Fibroblast of lung (primary cell): ENCODE measurements at places on chromosomes 3 and 15.

- DNase-seq = no peak
Observed at GRCh38 chr3:10968401-10968800, 24.1 kb upstream of the SLC6A1 start.

GRCh38 chr3:94709249-94709902 lies 646.5 kb downstream of the NSUN3 start:
- DNase-seq = no peak

DNA sequence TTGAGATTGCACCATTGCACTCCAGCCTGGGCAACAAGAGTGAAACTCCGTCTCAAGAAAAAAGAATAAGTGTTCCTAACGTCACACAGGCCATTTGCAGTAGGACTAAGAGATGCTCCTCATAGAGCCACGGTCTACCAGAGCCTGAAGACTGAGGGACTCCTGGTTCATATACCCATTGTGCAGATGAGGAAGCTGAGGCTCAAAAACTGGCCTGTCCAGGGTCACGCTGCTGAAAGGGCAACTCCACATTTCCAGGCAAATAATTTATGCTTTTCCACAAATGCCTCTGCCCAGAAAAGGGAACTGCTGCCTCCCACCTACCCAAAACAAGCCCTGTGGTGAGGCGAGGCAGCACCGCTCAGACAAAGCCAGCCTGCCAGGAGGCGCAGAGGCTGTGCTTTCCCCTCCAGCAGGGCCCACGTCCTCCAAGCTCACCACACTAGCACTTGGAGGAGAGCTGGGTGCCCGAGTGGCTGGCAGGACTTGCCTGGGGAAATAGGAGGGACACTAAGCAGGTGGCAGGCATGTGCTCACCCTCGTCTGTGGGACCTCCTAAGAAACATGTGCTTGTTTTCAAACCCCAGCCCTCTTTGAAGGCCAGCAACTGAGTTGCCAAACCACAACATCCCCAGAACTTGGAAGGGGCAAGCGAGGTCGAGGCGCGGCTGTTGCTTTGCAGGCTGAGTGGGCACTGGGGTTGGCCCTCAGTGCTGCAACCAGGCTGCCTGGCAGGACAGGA lies 195.6 kb downstream of the XXYLT1 start:
- peak; percentile 64 for DNase-seq

DNA sequence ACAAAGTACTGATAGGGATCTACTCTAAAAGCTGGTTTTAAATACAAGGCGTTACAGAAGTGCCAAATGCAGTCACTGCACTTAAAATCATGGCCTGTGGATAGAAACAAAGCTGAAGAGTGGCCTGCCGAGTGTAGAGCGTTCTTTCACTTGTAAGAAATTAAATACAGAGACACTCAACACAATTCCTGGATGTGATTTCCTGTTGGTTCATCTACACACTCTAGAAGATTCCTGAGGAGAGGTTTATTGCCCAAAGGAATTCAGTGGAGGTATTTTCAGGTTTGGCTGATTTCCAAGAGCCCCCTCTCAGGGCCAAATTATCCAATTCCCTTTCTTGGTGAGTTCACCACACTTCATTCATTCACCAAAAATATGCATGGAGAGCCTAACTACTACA lies 200.3 kb upstream of the IL12A start:
- peak; percentile 87 for DNase-seq

- peak; percentile 98 for DNase-seq
Observed at GRCh38 chr3:45124352-45124751, 21.8 kb downstream of the CDCP1 start.

DNA sequence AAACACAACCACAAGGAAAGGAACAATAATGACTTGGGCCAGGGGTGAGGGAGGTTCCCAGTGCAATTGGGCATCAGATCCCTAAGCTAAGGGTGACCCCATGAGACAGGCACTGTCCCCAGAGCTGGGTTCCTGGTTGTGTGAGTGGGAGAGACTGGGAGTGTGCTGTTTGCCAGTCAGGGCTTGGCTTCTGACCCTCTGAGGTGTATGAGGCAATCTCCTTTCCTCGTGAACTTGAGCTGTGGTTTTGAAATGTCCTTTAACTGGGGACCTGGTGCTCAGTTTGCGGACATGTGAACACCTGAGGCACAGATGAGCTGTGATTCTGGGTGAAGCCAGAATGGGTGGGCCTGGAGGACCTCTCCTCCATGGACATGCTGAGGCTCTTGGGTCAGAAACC lies 58.5 kb upstream of the PLXNA1 start:
- no peak for DNase-seq

GRCh38 chr3:66052721-66053549 lies 14.2 kb upstream of the MAGI1 start:
- no peak for DNase-seq

DNA sequence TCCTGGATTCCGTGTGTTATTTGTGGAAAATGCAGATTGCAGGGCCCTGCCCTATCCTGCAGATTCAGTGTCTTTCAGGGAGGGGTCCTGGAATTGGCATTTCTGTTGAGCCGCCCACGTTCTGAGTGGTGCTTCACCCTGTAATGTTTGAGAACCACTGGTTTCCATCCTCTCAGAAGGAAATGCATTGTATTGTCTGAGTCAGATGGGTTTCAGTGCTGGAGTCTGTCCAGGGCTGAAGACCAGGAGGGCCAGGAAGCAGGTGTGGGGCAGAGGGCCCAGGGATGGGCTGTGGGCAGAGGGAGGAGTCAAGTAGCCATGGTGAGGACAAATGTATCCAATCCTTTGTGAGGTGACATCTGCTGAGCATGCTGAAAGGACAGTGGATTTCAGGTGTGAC lies 123.8 kb downstream of the SV2B start:
- no peak for DNase-seq

DNA sequence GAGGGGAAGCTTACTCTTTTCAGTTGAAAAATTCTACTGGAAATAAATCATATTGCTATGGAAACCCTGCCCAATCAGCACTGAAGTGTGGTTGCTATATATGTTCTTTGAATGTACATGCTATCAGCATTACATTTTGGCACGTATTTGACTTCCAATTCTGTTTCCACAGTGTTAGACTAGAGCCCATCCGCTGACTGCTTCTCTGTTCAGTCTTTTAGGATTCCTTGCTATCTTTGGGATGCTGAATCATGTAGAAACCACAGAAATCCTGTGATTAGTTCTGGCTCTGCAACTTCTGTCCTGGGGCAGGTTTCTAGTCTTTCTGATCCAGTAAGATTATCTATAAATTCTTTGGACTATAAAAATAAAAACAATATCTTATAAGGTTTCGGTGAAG lies 128.2 kb upstream of the SLC7A14 start:
- DNase-seq = peak; percentile 90

- DNase-seq = no peak
Observed at GRCh38 chr15:82882273-82882928, 70.1 kb downstream of the HOMER2 start.

- DNase-seq = no peak
Observed at GRCh38 chr15:39156646-39157250, 424.1 kb upstream of the THBS1 start.

- DNase-seq = no peak
Observed at GRCh38 chr3:2655229-2655701, 454.9 kb downstream of the IL5RA start.

DNA sequence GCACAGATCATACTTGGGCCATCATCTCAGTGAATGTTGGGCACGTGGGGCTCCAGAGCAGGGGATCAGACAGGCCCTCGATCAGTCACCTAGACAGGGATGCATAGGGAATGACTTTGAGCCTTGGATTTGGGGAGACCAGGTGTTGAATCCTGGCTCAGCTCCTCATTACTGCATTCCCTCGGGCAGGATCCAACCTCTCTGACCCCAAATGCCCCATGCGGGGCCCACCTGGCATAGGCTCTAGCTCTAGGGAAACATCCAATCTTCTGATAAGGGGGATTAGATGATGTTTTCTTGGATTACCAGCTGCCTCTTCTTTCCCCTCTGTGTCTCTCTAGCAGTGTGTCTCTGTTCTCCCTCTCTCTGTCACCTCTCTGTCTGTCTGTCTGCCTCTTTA lies 22.7 kb downstream of the LOXL1 start:
- DNase-seq = no peak

GRCh38 chr3:57382933-57383332 lies 90.4 kb upstream of the ASB14 start:
- DNase-seq = no peak

DNA sequence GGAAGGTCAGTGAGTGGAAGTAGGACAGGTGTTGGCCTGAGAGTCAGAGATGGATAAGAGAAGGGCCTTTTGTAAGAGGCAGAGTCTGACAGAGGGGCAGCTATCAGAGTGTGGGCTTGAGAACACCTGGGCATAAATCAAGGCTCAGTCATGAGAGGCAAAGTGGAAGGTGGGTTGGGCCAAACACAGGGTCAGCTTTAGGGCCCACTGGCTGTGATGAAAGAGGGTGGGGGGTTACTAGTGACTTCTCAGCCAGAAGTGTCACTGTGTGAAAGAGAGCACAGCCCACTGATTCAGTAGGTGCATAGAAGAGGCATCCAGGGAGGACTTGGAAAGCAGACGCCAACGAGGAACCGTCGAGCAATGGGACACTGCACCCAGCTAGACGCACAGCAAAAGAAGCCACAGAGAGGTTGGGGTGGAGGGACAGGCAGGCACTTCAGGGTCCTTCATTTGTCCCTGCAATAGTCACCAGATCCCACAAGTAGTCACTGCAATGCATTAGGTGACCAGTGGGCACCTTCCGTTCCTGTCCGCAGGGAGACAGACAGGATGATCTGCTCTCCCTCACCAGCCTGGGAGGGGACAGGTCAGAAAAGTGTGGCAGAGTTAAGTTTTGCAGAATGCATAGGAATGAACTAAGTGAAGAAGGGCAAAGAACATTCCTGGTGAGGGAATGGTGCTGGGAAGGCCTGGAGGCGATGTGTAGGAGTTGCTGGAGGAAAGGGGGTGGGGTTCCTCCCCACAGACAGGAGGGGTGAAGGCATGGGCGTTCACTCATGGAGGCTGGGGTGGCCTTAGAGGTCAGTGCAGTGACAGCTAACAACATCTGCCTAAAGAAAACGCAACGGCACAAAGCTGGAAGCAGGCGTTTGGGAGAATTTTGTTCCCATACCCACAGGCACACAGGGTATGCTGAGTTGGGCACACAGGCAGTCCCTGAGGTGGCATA lies 36.3 kb downstream of the MESD start:
- no peak for DNase-seq

DNA sequence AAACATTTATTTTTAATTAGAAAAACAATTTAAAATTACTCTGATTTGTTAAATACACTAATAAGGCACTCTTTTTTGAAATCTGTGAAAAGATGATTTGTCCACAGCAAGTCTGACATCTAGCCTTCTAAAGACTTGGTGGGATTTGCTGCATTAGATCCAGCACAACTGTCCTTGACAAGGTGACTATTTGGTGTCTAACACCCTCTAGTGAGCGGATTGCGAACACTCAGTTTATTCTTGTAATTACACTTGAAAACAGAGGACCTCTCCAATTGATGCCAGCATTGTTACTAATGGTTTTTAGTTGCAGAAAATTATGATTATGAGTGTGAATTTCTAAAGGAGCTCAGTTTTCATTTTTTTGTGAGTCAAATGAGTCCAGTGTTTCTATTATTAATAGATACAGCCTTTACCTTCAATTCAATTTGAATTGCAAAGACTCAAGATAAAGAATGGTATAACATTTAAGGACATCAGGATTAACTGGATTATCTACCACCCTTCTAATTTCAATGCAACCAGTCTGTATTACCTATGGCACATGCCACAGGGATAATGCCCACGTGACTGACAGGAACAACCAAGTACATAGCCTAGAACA lies 29.7 kb upstream of the STRIT1 start:
- DNase-seq = peak; percentile 62

- DNase-seq = peak; percentile 90
Observed at GRCh38 chr15:80825361-80826030, 46.3 kb downstream of the CEMIP start.

DNA sequence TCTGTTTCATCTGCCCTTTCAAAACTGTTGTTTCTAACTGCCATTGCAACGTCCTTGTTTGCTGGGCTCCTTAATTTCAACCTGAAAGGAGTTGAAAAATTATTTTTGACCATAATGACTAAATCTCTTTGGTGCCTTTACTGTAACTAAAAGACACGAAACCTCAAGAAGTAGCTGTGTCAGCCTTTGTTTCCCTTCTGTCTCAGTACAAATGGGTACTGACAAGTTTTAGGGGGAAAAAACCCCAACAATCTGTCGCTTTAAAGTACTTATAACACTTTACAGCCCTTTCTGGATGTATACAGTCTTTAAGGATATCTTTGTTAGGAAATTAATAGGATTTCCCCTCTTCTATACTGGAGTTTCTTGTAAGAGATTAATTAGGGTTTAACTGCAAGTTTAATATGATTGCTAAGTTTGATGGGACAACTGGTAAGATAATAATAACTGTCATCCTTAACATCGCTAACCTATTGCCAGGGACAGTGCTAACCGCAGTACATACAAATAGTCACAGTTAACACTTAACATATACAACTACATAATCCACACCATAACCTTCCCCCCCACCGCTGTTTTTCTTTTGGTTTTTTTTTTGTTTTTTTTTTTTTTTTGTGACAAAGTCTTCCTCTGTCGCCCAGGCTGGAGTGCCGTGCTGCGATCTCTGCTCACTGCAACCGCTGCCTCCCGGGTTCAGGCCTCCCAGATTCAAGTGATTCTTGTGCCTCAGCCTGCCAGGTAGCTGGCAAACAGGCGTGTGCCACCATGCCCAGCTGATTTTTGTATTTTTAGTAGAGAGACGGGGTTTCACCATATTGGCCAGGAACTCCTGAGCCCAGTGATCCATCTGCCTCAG lies 1.7 kb downstream of the GXYLT2 start:
- no peak for DNase-seq

- no peak for DNase-seq
Observed at GRCh38 chr15:27570746-27571145, 528.4 kb downstream of the OCA2 start.

DNA sequence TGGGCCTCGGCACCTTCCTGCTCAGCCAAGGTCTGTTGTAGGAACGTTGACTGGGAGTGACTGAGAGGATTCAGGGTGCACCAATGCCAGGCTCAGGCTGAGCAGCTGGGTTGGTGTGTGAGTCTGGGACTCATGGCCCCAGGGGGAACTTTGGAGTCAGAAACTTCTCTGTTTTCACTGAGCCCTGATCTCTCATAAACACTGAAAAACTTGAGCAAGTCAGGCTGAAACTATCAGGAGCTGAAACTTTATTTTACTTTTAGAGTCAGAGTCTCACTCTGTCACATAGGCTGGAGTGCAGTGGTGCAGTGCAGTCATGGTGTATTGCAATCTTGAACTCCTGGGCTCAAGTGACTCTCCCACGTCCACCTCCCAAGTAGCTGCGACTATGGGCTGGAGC lies 3.0 kb downstream of the TRAK1 start:
- DNase-seq = no peak

DNA sequence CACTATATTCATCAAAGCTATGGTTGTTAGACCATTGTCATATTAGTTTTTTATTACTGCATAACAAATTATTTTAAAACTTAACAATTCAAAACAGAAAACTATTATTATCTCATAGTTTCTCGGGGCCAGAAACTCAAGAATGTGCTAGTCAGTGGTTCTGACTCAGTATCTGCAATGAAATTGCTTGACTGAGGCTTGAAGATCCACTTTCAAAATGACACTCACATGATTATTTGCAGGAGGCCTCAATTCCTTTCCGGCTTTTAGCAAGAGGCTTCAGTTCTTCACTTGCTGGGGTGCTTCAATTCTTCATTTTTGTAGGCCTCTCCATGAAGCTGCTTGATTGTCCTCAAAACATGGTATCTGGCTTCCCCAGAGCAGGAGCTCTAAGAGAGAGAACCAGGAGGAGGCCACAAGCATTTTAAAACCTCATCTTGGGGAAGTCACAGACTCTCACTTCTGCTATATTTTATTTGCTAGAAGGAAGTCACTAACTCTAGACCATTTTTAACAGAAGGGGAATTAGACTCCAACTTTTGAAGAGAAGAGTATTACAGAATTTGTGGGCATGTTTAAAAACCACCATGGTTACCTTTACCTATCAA lies 383.7 kb downstream of the MFSD1 start:
- DNase-seq = no peak

- peak; percentile 17 for DNase-seq
Observed at GRCh38 chr15:37517191-37517895, 417.0 kb upstream of the MEIS2 start.
